ENCODE measurements at places on chromosomes 3 and 15.

DNA sequence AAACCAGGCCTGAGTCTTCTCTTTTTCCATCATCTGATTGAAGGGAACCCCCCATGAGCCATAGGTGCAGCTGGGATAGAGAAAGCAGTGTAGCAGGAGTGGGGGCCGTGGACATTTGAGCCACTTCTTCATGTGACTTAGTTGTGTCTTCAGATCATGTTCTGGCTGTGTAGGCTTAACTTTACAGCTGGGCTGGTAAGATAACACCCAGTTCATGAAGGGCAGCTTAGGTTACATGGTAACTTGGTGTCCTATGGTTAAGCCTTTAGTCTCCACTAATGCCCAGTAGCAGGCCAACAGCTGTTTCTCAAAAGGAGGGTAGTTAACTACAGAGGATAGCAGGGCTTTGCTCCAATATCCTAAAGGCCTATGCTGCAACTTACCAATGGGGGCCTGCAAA, 11.4 kb upstream of the SNRPN start:
- no peak for DNase-seq

GRCh38 chr3:8153800-8154199, 347.8 kb upstream of the LMCD1 start:
- no peak for DNase-seq

DNA sequence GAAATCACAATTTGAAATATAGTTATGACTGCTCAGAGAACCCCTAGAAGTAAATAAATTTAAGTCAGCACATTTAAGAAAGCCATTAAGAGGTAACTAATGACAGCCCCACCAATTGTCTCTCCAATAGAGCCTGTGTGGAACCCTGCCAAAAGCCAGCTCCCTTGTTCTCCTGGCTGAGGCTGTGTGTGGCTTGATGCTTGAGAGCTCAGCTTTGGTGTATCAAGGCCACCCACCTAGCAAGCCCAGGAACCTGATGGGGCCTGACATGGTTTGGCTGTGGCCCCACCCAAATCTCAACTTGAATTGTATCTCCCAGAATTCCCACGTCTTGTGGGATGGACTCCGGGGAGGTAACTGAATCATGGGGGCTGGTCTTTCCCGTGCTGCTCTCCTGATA, 106.9 kb downstream of the LRRN1 start:
- DNase-seq: no peak

- DNase-seq: no peak
Measured at GRCh38 chr3:175672119-175672689, 813.1 kb downstream of the NAALADL2 start.

DNA sequence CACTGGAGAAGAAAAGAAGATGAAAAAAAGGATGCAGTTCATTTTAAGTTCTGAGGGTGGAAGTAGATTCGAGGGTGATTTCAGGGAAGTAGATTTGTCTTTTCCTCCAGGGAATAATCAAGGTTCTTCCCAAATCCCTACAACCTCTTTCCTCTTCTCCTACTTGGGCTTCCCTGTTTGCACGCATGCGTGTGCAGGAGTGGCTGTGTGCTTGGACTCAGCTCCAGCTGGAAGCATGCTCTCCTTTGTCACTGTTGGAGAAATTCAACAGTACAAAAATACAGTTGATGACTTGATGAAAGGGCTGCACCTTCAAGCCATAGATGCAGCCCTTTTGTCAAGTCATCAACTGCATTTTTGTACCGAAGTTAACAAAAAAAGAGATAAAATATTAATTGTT, 3.8 kb downstream of the OR5K2 start:
- no peak for DNase-seq

DNA sequence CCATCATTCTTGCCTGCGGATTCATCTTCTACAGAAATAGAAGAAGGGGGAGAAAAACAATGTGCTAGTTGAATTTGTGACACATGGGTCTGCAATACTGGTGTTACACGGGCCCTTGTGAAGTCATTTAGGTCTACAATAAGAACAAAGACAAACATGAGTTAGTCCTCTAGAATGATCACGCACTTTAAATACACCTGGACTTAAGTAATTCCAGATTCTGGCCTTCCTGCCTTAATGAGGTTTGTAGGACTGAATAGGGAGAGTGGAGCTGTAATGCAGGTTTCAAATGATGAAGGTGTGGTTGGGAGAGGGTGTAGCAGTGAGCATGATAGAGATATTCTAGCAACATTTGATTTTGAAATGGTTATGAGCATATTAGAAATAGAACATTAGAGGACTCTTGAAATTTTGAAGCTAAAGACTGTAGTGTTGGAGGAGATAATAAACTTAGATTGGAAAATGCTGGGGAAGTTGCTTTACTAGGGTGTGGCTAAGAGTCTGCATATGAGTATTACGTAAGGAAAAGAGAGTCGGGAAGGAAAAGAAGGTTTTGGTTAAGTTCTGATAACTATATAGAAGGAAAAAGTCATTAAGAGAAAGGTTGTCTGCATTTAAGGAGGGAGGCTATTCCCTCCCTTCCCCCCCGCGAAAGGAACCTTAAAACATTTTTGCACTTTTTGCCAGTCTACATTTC, 606 bp downstream of the EIF2A start:
- DNase-seq: peak; percentile 16

- no peak for DNase-seq
Measured at GRCh38 chr3:114093596-114093995, 37.1 kb downstream of the QTRT2 start.

GRCh38 chr15:61857169-61857829, 202.9 kb downstream of the VPS13C start:
- no peak for DNase-seq

GRCh38 chr15:70539409-70539808, 223.9 kb downstream of the UACA start:
- DNase-seq: no peak

- no peak for DNase-seq
Measured at GRCh38 chr15:40003116-40003916, 35.7 kb downstream of the SRP14 start.

GRCh38 chr15:58457466-58457965, 25.7 kb downstream of the LIPC start:
- DNase-seq: no peak

DNA sequence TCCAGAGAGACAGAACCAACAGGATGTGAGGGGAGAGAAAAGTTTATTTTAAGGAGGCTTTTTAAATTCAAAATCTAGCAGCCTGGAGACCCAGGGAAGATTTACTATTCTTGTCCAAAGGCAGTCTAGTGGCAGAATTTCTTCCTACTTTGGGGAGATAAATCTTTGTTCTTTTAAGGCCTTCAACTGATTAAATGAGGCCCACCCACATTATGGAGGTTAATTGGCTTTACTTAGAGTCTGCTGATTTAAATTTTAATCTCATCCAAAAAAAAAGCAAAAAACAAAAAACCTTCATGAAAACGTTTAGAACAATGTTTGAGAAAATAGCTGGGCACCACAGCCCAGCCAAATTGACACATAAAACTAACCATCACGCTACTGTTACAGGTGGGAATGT, 41.3 kb downstream of the TMOD3 start:
- no peak for DNase-seq

- no peak for DNase-seq
Measured at GRCh38 chr3:62817678-62818077, 57.5 kb downstream of the CADPS start.
